ENCODE measurements at places on chromosomes 11 and 22.

DNA sequence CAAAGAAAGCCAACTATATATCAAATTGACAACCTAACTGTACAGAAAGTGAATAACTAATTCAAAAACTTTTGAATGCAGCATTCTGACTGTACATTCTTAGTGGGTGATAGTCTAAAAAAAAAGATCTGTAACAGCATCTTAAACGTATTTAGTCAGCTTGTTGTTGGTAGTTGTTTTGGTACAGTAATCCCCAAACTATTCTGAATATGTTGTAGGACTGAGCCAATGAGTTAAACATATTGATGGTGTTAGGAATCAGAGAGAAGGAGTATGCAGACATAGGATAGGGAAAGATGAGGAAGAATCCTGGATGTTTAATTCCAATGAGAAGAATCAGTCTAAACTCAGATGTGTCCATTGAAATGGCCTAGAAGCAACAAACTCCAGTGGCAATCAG is 41.9 kb upstream of the KIRREL3 start:
- no peak for DNase-seq

GRCh38 chr11:31687861-31688260 is 123.3 kb downstream of the PAX6 start:
- no peak for DNase-seq

DNA sequence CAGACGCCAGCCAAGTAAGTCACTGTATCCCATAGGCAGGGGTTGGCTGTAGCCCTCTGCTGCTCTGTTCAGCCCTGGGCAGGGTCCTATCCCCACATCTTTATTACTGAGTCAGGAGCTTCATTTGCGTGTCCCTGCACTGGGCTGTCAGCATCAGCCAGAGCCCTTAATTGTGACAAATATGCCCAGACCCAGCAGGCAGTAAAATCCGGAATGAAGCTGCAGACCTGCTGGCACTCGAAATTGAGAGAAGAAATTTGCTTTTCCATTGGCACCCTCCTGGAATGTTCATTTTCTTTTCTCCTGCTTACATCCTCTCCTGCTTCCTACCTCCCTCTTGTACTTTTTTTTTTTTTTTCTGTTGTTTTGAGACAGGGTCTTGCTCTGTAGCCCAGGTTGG is 43.8 kb downstream of the CEP164 start:
- no peak for DNase-seq

GRCh38 chr22:27934069-27934468 is 15.0 kb upstream of the PITPNB start:
- DNase-seq: no peak

- DNase-seq: no peak
Observed at GRCh38 chr11:109486129-109486528, 64.1 kb downstream of the C11orf87 start.

DNA sequence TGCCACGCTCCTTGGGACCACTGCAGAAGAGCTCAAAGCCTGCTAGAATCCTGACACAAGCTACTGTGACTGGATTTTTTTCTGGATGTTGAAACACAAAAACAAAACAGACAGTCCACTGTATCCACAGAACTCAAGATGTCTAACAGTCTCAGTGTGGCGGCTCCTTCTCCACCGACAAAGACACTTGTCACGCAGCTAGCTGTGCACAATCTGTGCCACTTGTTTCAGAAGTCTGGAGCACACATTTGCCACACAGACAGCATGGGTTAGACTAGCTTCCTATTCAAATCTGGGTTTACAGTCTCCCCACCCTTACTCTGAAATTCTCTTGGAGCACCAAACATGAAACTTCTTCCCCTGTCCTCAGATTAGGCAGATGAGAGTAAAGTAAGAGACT is 99.2 kb downstream of the GALNT18 start:
- DNase-seq: no peak

DNA sequence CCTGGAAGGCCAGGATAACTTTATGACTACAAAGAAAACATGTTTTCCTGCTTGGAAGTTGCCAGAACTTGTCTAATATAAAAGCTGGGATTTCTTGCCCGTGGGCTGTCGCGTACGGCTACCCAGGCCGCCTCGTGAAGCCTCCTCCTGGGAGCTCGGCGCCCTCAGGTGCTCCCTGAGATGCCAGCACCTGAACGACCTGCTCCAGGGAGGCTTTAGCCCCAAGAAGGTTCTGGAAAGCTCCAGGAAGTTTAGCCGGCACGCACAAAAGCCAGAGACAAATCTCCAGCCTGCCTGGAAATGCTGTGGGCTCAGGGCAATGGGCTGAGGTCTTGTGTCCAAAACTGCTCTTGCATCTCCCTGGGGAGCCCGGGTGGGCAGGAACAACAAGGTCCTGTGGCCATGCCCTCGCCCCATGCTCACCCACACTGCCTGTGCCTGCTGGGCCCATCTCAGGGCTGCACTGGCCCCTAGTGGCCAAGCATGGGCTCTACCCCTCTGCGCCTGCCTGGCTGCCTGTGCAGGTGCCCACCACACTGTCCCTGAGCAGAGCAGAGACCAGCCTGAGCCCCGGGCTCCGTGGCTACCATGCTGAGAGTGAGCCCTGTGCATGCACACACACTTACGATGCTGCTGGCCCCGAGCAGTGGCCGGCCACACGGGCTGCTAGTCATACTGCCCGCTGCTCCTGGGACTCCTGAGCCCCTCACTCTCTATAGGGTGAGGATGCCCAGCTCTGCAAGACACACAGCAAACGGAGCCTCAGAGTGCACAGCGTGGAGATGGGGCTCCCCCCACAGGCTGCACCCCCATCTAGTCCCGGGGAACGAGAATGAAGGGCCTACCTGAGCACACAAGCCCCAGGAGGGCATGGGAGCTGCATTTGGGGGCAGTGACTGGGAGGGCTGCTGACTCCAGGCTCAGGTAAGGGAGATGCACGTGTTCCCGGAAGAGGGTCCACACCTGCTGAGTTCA is 4.9 kb upstream of the CELSR1 start:
- DNase-seq: no peak

DNA sequence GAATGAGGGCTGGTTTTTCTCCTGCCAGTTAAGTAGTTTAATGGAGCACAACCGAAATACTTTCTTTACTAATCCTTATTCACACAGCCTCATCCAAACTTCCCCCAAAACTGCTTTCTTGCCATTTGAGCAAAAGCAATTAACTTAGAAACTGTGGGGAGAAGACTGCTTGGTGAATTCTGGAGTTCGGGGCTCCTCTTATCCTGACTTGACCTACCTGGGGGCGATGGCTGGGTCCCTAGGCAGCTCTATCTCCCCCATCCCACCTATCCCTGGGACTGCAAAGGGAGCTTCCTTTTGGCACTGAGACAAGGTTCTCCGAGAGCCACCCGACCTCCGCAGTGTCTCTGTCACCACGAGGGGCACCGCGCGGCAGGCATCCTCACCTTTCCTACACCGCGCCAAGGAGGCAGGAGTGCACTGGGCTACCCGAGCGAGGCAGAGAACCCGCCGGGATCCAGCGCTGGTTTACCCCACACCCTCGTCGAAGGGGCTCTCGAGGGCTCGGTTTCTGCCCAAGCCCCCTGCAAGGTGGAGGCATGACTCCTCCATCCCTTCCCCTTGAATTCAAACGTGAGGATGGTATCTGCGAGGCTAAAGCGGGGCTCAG is 759 bp downstream of the DESI1 start:
- no peak for DNase-seq

Measured in esophagus squamous epithelium (tissue), 5 donors.